ENCODE measurements at places on chromosomes 12 and 14.

DNA sequence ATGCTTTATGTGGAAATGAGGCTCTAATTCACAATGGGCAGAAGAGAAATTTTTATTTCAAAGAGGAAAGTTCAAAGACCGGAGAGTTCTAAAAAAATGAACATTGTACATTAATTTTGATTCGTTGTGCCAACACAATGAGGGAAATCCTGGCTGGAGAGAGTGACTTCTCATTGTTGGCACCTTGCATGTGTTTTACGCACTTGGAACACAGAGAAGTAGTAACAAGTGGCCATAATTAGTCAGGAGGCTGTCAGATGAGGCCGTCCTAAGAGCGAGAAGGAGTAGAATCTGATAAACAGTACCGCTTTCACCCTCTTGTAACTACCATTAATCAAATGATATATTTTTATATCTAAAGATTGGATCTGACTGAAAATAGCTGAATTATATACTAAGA lies 6.9 kb downstream of the LMO3 start:
- DNase-seq, result no peak

DNA sequence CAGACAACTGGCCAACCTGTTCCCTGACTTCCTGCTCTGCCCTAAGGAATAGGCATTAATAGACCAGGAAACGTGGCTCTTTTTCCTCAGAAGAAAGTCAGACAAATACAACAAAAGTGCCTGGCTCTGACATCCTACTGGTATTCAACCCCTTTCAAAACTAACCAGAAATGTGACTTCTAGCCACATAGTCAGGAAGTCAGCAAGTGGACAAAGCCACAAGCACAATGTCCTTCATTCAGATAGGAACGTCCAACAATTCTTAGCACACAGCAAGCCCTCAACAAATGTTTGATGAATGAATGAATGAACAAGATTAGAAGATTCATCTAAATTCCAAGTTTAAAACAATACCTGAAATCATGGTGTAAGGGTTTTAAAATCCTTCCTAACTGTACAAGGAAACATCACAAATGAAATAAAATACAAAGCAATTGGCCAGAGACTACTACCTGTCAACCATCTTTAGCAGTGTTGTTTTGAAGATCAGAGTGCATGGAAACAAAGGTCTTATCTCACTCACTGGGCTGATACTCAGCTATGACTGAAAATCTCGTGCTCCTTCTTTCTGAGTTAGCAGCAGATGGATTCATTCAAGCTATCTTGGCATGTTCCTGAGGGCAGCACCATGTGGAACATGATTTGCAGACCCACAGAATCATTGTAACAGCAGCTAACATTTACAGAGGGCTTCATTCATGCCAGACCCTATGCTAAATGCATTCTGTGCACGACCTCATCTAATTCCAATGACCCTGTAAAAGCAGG lies 16.5 kb downstream of the APPL2 start:
- no peak for DNase-seq

GRCh38 chr12:122030424-122031035 lies 8.8 kb downstream of the BCL7A start:
- DNase-seq, result no peak

DNA sequence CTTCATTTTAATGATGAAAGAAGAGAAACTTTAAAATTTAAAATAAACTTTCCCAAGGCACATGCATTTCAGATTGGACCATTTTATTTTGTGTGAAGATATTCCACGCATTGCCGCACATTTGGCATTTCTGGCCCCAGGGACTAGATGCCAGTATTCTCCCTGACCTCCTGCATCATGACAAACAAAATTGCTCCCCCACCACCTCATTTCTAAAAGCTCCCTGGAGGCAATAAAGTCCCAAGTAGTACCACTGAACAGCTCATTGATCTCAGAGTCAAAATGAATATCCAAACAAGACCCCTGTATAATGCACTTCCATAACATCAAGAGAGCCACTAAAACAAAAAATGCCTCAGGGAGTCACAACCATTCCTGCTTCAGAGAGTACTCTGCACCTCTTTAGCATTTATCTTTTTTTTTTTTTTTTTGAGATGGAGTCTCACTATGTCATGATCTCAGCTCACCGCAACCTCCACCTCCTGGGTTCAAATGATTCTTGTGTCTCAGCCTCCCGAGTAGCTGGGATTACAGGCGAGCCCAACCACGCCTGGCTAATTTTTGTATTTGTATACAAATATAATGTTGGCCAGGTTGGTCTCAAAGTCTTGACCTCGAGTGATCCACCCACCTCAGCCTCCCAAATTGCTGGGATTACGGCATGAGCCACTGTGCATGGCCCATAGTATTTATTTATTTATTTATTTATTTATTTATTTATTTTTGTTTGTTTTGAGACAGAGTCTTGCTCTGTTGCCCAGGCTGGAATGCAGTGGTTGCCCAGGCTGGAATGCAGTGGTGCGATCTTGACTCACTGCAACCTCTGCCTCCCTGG lies 48.8 kb upstream of the RASSF3 start:
- no peak for DNase-seq

- DNase-seq, result no peak
These were observed 249.2 kb upstream of the AMIGO2 start for GRCh38 chr12:47328831-47329545.

DNA sequence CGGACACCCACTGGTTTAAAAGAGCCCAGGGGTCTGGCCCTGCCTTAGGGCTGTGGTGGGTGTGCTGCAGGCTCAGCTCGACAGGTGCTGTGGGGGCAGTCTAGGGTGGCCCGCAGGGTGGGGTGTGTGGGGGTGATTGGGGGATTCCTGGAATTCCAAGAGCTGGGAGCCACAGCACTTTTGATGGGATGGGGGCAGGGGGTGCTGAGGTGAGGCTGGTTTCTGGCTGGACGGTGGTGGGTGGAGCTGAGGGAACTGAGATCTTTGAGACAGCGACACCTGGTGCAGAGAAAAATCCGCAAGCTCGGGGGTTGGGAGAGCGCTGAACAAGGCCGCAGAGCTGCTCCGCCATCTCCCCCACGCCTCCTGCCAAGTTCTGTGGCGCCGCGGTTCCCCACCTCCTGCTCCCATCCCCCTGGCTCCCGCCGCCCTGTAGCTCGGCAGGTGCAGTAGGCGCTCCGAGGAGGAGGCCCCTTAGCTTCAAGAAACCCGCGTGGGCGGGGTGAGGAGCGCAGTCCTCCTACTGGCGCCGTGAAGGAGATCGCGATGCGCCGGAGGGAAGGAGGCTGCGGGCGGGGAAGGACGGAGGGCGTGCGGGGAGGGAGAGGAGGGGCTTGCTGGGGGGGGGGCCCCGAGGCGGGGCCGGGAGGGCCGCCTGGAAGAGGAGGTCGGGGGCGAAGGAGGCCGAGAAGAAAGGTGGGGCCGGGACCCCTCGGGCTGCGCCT lies 1.3 kb upstream of the TEDC1 start:
- DNase-seq, result peak; percentile 92

GRCh38 chr14:86515195-86515594 lies 985.3 kb downstream of the FLRT2 start:
- DNase-seq, result no peak

- no peak for DNase-seq
These were observed 27.6 kb downstream of the BICD1 start for GRCh38 chr12:32134101-32134888.

- DNase-seq, result no peak
These were observed 187.0 kb upstream of the ATP2B1 start for GRCh38 chr12:89895591-89895990.

Measured in lower leg skin (tissue), 4 donors.